ENCODE measurements at places on chromosomes 16 and 17.

- DNase-seq = no peak
Observed at GRCh38 chr17:45009676-45010467, 41.6 kb downstream of the DCAKD start.

- DNase-seq = no peak
Observed at GRCh38 chr17:32491371-32492263, 4.8 kb downstream of the CDK5R1 start.

DNA sequence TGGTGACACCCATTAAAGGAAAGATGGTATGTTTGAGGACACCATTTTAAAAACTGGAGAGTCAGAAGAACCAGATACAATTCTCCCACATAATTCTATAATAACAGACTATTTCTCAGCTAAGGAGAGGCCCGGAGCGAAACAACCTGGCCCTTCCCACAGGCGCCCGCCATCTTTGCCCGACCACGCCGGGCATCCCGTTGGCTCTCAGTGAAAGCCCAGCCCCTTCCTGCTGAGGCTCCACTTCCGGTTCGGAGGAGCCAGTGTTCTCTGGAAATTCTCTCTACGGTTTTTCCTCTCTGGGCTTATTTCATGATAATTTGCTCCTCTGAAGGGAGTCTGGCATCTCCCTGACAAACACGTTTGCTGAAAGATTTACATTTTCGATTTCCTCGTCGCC is 175.7 kb downstream of the AXIN2 start:
- no peak for DNase-seq

DNA sequence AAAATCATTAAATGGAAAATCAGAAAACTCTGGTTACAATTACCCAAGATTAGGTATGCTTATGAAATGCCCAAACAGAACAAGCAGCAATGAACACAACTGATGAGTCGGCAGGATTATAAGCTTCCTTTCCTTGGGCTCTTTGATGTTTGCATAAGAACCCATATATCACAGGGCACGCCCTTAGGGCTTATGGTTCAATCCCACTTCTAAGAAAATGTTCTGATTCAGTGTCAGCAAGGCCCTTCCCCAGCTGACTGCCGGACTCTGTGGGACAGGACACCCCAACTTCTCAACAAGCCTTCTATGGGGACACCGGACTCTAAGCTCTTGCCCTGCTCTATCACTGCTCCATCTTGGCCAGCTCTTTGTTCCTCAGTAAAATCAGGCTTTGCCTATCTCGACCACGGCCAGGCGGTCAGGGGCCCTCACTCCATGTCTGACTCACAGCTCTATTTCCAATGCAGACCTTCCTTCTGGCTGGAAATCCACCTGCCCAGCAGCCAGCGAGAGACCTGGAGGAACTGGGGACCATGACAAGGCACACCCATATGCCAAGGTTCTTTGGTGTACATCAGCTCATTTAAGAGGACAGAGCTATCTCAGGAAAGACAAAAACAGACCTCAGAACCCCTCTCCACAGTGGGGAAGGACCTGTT is 26.8 kb downstream of the LITAFD start:
- no peak for DNase-seq

GRCh38 chr17:50588391-50589049 is 28.0 kb downstream of the CACNA1G start:
- no peak for DNase-seq

GRCh38 chr16:2520784-2521531 is 787 bp downstream of the AMDHD2 start:
- DNase-seq = peak; percentile 61

GRCh38 chr17:80416260-80416939 is 1.4 kb downstream of the ENDOV start:
- no peak for DNase-seq

DNA sequence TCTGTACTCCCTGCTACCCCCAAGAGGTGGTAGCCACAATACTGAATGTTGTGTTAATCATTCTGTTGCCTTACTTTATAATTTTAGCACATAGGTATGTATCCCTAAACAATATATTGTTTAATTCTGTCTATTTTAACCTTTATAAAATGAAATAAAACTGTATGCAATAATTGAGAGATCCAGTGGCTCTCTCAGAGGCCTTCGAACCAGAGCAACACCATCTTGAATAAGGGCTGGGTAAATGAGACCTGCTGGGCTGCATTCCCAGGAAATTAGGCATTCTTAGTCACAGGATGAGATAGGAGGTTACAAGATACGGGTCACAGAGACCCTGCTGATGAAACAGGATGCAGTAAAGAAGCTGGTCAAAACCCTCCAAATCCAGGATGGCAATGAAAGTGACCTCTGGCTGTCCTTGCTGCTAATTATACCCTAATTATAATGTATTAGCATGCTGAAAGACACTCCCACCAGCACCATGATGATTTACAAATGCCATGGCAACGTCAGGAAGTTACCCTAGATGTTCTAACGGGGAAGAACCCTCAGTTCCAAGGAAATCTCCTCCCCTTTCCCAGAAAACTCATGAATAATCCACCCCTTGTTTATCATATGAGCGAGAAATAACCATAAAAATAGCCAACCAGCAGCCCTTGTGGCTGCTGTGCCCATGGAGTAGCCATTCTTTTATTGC is 2.0 kb upstream of the CANT1 start:
- no peak for DNase-seq

DNA sequence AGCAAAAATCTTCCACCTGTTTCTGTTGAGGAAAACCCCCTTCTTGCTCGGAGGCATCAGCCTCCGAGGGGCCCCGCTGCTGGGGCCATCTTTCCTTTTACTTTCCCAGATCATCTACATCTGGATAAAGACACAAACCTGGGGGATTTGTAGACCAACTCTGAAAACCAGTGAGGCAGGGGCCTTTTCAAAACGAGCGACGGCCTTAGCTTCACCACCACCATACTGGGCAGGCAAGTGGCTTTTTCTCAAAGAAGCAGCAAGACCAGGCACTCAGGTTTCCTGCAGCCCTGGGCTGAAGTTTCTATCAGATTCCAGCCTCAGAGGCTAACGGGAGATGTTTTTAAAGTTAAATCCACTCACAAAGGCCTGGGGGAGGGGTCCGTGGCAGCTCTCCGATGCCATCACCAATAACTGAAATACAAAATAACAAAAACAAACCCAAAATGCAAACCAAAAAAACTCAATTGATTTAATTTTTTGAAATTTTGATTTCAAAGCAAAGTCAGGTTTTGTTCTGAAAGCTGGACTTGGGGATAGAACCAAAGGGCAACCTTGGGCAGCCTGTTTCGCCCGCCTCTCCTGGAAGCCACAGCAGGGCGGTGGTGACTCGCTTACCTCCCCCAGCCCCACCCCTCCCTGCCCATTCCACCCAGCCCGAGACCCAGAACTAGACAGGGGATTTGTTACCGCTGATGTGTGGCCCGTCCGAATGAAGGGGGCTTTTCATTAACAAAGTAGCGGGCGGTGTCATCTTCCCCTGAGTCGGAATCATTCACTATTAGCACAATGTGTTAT is 55.8 kb downstream of the SALL1 start:
- DNase-seq = no peak

DNA sequence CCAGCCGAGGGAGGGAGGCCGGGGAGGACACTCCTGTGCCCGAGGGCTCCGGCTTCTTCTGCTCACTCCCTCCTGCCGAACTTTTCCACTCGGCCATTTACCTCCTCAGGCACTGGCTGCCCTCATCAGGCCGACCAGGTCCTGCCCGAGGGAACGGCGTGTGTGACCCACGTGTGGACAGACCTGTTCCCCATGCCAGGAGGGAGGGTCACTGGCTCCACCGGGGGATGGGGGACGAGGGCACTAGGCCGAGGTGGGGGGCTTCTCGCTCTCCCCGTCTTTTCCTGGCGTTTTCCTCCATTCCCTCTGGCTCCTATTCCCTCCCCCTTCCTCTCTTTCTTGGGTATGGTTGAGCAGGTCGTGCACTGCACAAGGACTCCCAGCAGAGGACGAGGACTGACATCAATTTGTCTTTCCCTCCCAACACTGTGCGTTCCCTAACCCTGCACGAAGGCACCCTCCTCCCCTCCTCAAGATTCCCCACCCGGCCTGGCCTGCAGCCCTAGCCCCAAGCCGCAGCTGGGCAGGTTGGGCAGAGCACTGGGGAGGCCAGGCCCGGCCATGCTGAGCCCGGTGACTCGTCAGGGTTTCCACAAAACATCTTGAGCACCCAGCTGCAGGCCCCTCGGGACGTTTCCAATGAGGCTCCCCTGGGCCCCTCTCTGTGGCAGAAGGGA is 3.2 kb upstream of the IL17C start:
- no peak for DNase-seq

DNA sequence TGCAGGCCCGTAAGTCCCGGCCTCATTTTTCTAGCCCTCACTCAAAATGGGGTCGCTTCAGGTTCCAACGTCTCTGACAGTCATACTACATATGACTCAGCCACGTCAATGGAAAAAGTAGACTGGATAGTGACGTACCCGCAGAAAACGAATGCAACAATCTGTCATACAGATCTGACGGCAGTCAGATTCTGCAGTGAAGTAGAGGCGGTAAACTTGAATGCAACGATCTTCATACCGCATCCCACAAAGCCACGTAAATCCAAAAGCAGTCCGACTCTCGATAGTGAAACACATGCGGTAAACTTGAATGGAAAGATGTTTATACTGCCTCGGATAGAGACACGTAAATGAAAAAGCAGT is 38.4 kb upstream of the ARL4D start:
- DNase-seq = no peak

DNA sequence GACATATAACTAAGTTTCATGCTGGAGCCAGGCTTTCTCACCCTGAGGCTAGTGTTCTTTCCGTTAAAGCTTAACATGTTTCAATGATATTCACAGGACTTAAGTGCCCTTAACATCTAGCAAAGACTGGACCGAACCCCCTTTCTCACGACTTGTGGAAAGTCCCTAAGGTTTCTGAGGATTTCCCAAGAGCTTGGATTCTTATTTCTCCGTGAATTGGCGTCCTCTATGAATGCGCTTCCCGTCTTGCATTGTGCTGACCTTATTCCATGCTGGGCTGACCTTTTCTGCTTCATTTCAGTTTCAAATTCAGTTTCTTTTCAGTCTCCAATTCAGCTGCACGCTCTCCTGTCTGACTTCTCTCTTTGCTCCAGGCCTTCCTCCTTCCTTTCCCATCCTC is 206.4 kb downstream of the HS3ST3A1 start:
- DNase-seq = no peak

- no peak for DNase-seq
Observed at GRCh38 chr17:19461116-19461515, 50.1 kb downstream of the RNF112 start.

DNA sequence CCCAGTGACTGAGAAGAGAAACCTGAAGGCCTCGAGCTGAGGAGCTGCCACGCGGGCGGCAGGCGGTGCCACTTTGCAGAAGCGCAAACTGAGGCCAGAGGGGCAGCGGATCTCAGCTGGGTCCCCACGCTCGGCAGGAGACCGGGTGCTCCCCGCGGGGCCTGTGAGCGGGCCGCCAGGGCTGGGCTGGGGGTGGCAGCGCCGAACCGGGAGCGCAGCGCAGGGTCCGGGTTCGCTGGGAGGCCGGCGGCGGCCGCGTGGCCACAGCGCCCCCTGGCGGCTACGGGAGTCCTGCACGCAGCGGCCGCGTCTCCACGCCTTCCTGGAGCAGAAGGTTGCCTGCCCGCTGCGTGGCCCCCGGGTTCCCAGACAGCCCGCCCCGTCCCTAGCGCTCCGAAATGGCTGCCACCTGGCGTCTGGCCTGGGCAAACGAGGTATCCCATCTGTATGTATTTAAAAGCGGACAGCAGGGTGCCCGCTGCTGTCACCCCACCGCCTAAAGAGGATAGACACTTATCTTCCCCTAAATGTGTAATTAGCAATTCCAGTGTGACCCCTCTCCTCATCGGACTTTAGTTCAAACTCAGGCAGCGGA is 96.1 kb upstream of the CDH5 start:
- peak; percentile 86 for DNase-seq

GRCh38 chr17:63641692-63642448 is 19.7 kb downstream of the MAP3K3 start:
- no peak for DNase-seq

DNA sequence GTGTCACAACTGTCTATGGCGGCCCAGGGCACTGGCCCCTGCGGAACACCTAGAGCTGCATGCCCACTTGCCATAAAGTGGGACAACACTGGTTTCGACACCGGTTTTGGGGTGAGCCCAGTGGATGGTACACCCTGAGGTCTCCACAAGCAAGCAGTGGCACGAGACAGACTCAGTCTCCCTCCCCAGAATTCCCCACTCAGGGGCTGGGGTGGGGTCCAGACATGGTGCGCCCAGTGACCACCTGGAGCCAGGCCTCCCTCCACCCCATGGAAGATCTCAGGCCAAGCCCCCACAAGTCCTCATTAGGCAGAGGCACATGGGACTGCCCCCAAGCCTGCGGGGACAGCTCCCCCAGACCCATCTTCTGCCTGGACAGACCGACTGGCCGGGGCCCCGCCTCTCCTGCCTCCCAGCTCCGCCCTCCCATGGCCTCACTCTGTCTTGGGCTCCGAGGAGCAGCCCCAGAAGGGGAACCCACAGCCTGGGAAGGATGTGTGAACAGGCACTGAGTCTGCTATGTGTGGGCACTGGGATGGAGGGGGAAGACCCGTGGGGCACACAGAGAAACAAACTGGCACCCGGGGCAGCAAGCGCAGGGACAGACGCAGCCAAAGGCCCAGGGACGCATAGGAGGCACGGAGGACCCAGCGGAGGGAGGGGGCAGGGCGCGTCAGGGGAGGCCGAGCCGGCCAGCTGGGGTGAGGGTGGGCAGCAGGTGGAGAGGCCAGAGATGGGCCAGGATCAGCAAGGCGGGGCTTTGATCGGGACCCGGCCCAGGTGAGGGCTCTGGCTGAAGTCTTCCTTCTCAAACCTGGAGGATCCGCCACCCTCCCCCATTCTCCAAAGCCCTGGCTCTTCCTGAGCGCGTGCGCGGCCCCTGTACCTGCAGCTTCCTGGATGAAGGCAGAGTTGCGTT is 2.8 kb downstream of the TEPSIN start:
- no peak for DNase-seq

- DNase-seq = no peak
Observed at GRCh38 chr17:40352779-40353394, 11.7 kb downstream of the GJD3 start.

DNA sequence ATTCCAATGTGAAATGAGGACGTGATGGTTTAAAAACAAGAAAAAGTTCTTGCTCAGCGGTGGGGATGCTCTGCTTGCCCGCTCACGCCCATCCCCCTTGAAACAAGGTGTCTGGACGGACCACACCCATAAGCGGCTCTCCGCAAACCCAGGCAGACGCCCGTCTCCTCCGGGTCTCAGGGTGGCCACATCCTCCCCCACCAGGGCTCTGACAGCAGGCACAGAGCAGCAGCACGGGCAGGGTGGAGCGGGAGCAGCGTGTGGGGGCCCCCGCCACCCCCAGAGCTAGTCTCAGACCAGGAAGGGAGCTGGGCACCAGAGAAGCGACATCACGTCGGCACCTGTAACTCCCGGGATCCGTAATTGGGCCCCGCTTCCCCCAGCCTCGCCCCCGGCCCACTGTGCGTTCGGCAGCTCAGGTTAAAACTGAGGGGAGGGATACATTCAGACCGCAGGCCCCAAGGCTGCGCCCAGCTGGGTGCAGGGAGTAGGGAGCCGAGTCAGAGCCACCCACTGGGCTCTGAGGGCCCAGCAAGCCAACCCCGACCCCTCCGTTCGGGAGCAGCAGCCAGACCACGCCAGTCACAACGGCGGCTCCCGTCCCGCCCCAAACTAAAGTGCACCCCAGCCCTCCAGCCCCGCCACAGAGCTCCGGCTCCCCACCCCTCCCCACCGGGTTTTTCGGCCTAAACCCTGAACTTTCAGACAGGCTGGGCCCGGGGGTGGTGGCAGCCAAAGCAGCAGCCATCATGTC is 22.0 kb downstream of the CLUH start:
- no peak for DNase-seq

Data from glutamatergic neuron (in vitro differentiated cells).